ENCODE measurements at places on chromosomes 5 and 9. TPM values are rescaled to one million over a fixed set of nuclear protein-coding genes. Genes with fewer than 3 reads are reported as not detected.

GRCh38 chr5:172528440-172528839 lies 74.1 kb upstream of the SH3PXD2B start:
- DNase-seq = peak; percentile 53

GRCh38 chr5:79983618-79984017 lies 7.4 kb downstream of the MTX3 start:
- DNase-seq = no peak

DNA sequence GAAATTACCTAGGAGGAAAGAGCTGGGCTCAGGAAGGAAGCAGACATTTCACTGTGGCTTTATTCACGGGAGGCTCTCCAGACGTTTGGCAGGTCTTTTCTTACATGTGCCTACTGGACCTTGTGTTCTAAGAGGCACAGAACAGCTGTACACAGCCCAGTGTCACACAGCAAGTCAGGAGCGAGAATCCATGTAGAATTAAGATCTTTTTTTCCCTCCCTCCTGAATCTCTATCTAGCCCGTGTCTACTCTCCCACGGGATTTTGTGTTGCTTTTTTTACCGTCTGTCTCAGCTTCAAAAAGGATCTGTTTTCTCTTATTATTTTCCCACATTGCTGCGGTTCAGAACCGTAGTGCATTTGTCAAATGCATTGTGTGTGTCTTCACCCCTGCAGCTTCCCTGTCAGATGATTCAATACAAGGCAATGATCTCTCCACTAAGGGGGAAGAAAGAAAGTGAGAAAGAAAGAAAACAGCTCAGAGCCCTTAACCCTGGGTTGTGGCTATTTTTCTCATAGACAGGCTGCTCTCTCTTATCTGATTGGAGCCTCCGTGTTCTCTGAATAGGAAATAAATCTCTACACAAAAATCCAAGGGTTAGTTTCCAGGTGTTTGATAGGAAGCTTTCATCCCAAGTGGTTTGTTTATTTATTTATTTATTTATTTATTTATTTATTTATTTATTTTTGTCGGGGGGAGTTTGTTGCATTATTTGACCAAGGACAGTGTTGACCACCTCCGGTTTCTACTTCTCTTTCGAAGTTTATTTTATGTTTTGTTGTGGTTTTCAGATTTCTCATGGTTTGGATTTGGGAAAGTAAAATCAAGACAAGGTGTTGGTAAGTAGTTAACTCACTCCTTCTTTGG lies 191.0 kb downstream of the NTRK2 start:
- DNase-seq = no peak

DNA sequence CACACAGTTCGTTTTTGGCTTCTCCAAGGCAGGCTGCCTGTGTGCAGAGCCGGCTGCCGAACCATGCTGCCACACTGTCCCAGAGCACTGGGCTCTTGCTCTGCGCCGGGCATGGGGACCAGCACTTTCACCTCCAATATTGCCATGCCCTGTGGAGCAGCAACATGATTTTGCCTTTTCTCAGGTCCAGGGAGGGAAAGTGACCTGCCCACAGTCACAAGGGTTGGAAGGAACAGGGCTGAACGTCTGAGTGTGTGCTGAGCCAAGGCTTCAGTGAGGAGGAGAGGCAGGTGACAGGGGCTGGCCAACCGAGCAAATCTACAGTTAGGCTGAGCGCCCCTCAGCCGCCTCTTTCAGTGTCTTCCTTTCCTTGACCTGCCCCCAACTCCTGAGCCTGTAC lies 34.0 kb upstream of the SYNPO start:
- DNase-seq = no peak

DNA sequence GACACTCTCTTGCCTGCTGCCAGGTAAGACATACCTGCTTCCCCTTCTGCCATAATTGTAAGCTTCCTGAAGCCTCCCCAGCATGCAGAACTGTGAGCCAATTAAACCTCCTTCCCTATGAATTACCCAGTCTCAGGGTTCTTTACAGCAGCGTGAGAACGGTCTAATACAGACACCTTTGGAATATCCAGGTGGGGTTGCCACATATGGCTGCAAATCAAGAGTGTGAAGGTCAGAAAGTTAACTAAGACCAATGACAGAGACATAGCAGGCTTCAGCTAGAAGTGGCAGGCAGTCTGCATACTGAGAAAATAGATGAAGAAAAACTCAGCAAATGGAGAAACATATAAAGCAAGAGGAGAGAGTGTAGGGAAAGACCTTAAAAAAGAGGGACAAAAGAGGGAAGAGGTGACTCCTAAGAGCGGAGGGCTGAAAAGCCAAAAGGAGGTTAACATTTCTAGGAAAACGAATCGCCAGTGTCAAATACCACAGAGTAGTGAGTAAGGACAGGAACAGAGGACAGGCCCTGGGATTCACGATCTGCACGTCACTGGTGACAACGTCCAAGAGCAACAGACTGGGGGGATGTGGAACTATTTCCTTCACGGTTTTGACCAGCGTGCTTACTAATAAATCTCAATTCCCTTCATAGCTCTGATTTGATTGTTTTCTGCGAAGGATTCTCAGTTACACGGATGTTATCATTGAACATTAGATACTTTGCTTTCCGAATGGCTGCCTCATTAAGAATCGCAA lies 1.7 kb upstream of the ACO1 start:
- no peak for DNase-seq

DNA sequence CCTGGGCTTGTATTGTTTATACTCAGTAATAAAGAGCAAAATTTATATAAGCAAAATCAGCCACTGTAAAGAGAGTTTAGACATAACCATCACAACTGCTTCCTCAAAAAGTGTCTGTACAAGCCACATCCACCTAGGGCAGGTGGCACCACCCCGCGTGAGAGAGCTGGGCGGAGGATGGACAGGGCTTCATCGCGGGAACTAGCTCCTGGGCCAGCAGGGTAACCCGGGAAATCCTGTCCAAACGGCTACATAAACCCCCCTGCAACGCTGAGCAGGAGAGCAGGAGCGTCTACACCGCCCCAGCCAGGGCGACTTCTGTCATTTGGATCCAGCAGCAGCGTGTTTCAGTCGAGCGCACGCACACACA lies 1.3 kb downstream of the SLC6A3 start:
- no peak for DNase-seq

GRCh38 chr9:127578952-127579853 lies 32.9 kb upstream of the STXBP1 start:
- peak; percentile 93 for DNase-seq

DNA sequence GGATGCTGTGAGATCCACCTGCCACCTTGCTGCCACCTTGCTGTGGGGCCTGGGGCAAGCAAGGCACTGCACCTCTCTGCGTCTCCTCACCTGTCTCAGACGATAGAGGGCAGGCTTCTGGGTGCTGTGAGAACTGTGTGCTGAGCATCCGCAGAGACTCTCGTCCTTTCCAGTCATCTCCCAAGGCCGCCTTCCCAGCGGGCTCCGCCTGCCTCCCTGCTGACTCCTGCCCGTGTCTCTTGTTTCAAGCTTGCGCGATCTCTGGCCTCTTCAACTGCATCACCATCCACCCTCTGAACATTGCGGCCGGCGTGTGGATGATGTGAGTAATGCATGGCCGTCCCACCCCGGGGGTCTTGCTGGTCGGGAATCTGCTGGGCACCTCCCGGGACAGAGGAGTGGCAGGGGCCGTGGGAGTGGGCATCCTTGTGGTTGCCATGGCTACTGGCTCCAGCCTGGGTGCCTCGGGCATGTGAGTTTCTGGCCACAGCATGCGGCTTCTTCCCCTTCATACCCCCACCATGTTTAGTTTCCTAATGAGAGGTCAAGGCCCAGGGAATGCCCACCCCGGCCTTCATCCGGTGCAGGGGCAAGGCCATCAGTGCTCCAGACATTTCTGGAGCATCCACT lies 3.6 kb downstream of the CACFD1 start:
- DNase-seq = no peak

DNA sequence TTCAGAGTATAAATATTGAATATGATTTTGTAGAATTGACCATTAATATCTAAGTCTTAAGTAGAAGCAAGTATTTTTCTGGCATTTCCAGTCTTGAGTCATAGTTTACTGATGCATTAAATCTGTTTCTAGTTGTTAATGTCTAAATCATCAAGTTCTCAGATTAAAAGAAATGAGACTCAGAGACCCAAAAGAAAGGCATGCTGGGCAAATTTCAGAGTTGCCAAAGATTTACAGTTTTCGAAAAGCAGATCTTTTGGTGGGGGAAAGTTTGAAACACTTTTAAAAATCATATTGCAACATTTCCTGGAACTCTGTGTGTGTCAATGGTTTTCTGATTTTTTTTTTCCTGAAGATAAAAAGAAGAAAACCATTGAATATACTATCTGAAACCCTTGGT lies 60.9 kb downstream of the ANKRD55 start:
- no peak for DNase-seq

The ATP10B gene
- polyA plus RNA-seq = not detected

The WHRN gene
- polyA plus RNA-seq = 1.5 TPM

The GRIN1 gene
- polyA plus RNA-seq = 0.10 TPM

GRCh38 chr5:83467371-83468035 lies 4.0 kb upstream of the VCAN start:
- DNase-seq = no peak

- DNase-seq = no peak
Measured at GRCh38 chr5:78552729-78553342, 95.7 kb downstream of the LHFPL2 start.

The TOR4A gene
- 16.9 TPM for polyA plus RNA-seq

DNA sequence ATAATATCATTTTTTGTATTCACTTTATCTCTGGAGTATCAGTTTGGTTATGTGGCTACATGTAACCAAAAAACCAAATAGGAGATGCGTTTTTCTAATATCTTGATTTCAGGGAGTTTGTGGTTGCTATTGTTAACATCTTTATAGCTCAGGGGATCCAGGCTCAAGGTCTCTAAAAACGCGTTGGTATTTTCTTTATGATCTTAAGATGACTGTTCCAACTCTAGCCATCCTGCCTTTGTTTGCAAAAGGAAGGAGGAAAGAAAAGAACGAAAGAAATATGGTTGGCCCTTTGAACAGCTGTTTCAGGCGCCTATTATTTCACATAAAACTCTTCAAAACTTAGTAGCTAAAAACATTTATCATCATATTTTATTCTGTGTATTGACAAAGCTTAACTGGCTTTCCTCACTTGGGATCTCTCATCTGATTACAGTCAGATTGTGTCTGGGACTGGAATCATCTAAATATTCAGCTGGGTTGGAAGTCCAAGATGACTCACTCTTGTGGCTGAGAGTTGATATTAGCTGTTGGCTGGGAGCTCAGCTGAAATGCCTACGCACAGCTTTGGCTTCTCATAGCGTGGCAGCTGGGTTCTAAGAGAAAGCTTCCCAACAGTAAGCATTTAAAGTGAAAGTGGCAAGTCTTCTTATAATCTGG lies 60.1 kb downstream of the FAM174A start:
- DNase-seq = peak; percentile 76

The FOXD4 gene
- polyA plus RNA-seq = 0.17 TPM

The MZB1 gene
- not detected for polyA plus RNA-seq

The NDOR1 gene
- polyA plus RNA-seq = 7.1 TPM

DNA sequence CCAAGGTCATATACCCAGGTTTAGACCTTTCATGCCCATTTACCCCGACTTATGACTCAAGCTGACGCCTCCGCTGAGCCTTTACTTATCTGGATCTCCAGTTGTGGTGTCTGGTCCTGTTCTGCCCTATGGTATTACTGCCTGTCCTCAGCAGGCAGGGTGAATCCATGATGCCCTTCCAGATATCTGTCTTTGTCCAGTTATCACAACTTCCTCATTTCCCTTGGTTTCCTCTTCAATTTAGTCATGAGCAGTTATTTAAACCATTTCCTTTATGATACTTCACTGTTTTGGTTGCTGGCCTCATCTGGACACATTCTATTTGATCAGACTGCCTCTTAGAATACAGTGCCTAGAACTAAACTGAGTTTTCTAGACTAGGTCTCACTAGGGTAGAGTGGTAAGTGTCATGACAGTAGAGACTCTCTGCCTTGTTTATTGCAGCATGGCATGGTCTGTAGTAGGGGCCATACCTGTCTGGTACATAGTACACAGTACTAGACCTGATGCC lies 93.3 kb downstream of the MELK start:
- DNase-seq = no peak

The FLT4 gene
- 0.09 TPM for polyA plus RNA-seq

The PCDHB13 gene
- polyA plus RNA-seq = 0.16 TPM

GRCh38 chr5:149322518-149322917 lies 22.8 kb upstream of the GRPEL2 start:
- DNase-seq = no peak

Measured in BJ (cell line).